Naive B cell (primary cell): ENCODE measurements at places on chromosomes 13 and 19.

DNA sequence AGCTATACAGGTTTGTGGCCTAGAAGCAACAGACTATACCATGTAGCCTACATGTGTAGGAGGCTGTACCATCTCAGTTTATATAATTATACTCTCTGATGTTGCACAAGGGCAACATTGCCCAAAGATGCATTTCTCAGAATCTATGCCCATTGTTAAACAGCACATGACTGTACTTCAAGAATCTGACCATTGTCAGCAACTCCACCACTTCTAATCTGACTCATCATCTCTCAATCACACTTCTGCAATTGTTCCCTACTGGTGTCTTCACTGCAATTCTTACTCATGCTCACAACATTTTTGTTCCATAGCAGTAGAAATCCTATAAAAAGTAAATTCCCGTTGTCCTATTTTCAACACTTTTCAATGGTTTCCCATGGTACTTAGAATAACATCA lies 63.9 kb upstream of the ATXN8OS start:
- no peak overlapping the region for H3K4me3 ChIP-seq
- H3K27ac ChIP-seq, result no peak overlapping the region
- DNase-seq, result no peak

- H3K4me3 ChIP-seq, result no peak overlapping the region
- no peak overlapping the region for H3K27ac ChIP-seq
- H3K36me3 ChIP-seq, result no peaks in the 10 kb centered on the region
- no peaks in the 10 kb centered on the region for H3K4me1 ChIP-seq
- DNase-seq, result no peak
- peaks cover 41% of the 10 kb centered on the region for H3K27me3 ChIP-seq
These were observed 47.5 kb downstream of the SOX21 start for GRCh38 chr13:94664889-94665288.

- H3K36me3 ChIP-seq, result peaks cover 6% of the 10 kb centered on the region
- peak overlapping the region; percentile 97 for H3K27ac ChIP-seq
- H3K27me3 ChIP-seq, result no peaks in the 10 kb centered on the region
- H3K4me1 ChIP-seq, result peaks cover 20% of the 10 kb centered on the region
- DNase-seq, result peak; percentile 15
- H3K4me3 ChIP-seq, result peak overlapping the region; percentile 100
These were observed 760 bp downstream of the ZNF91 start for GRCh38 chr19:23394511-23394910.

DNA sequence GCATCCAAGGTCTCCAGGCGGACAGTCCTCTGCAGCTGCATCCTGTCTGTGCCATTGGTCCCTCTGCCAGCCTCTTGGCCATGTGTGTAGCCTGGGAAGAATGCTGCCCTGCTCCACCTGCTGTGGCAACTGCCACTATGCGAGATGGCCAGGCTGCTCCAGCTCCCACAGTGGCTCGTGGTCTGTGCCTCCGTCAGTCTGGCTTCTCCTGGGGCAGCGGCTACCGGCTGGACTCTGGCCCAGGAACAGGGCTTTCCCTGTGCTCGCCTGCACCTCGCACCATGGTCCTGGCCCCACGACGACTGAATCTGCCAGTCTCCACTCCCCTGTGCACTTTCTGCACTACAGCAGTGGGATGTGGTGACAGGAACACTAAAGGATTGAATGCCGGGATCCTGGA lies 26.7 kb upstream of the FFAR2 start:
- peaks cover 32% of the 10 kb centered on the region for H3K27me3 ChIP-seq
- no peak overlapping the region for H3K27ac ChIP-seq
- no peak for DNase-seq
- H3K36me3 ChIP-seq, result no peaks in the 10 kb centered on the region
- H3K4me1 ChIP-seq, result peaks cover 18% of the 10 kb centered on the region

GRCh38 chr19:50233308-50233910 lies 30.0 kb downstream of the MYH14 start:
- H3K27me3 ChIP-seq, result peaks cover 15% of the 10 kb centered on the region
- no peak for DNase-seq
- H3K27ac ChIP-seq, result no peak overlapping the region
- no peaks in the 10 kb centered on the region for H3K36me3 ChIP-seq
- H3K4me1 ChIP-seq, result no peaks in the 10 kb centered on the region
- no peak overlapping the region for H3K4me3 ChIP-seq

DNA sequence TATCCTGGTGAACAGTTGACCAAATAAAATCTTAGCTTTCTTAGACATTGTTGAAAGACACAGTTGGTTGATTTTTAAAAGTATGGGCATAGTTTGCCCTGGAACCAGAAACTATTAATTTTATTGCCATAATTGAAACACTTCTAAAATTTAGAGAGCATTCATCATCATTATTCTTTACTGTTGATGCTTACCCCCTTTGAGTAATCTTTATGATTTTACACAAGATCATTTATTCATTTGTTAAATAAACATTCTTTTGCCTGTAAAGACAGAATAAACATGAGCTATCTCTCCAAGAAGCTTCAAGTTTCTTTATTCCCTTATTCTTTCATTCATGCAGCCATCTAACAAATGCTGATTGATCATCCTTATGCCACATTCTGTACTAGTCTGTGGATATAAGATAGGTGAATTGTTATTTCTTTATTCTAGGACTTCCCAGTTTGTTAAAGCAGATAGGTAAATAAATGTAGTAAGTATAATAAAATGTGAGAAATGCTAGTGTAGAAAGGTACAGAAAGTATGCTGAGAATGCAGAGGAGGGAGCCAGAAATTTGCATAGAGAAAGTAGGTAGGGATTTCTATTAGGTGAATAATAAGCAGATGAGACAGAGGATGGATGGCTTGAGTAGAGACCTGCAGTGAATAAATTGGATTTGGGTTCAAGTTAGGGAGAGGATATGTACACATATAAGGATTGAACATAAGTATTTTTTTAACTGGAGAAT lies 8.2 kb downstream of the SERTM1 start:
- no peak for DNase-seq
- peaks cover 17% of the 10 kb centered on the region for H3K27me3 ChIP-seq
- H3K27ac ChIP-seq, result no peak overlapping the region
- H3K4me1 ChIP-seq, result no peaks in the 10 kb centered on the region
- H3K4me3 ChIP-seq, result no peak overlapping the region
